Naive thymus-derived CD4-positive, alpha-beta T cell (primary cell): ENCODE measurements at places on chromosomes 5 and 9. TPM values are rescaled to one million over a fixed set of nuclear protein-coding genes. Genes with fewer than 3 reads are reported as not detected.

The SH3TC2 gene
- polyA plus RNA-seq: not detected

The SLC45A2 gene
- polyA plus RNA-seq: not detected

The STKLD1 gene
- 0.78 TPM for polyA plus RNA-seq

The MARCOL gene
- not detected for polyA plus RNA-seq

The SYNPO gene
- polyA plus RNA-seq: not detected

The IL13 gene
- not detected for polyA plus RNA-seq

The KCNT1 gene
- not detected for polyA plus RNA-seq

The AK8 gene
- 0.12 TPM for polyA plus RNA-seq

The CDH9 gene
- not detected for polyA plus RNA-seq

The DBH gene
- polyA plus RNA-seq: 0.14 TPM

- DNase-seq: no peak
Measured at GRCh38 chr5:601771-602465, 10.2 kb upstream of the CEP72 start.

DNA sequence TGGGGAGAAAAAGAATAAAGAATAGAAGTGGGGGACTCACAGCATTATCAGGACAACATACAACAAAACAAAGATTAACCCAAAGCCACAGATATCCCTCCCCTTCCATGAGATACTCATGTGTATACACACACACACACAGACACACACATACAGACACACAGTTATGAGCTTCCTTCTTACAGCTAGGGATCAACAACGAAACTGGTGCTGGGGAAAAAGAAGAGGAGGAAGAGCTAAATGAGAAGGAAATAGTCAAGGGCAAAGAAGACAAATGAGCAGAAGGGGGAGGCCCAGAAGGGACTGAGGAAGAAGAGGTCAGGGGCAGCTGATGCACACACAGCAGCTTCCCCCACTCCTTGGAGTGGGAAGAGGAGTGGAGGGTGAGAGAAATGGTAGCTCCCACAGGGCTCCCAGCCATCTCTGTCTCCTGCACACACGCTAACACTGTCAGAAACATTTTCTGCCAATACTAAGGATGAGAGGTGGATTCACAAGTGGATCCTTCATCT lies 66.2 kb downstream of the SIL1 start:
- no peak for DNase-seq

DNA sequence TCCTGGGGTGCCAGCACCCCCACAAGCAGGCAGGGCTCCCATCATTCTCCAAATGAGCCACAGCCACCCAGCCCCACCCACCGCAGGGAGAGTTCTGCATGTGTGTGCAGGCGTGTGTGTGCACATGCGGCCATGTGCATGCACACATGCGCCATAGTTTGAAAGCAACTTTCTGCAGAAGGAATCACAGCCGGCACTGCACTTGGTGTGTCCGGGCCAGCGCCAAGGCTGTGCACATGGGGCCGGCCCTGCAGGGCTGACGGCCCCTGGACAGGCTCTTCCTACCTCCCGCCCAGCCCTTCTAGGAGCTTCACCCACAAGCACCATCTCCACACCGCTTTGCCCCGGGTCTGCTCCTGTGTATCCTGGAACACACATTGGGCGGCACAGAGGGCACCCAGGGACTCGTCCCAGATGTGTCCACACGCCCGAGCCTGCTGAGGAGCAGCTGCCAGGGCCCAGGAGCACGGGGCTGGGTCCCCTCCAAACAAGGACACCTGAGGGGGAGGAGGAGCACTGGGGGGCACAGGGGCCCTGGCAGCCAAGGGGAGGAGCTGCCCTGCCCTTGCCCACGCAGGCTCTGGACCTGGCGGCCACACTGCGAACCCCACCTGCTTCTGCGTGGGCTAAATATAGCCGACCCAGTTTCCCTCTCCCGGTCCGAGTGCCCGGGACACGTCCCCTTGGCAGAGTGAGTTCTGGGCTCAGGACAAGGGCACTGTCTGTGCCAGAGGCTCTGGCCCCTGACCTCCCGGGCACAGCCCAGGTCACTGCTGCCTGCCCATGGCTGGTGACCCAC lies 19.1 kb downstream of the TPPP start:
- DNase-seq: no peak

DNA sequence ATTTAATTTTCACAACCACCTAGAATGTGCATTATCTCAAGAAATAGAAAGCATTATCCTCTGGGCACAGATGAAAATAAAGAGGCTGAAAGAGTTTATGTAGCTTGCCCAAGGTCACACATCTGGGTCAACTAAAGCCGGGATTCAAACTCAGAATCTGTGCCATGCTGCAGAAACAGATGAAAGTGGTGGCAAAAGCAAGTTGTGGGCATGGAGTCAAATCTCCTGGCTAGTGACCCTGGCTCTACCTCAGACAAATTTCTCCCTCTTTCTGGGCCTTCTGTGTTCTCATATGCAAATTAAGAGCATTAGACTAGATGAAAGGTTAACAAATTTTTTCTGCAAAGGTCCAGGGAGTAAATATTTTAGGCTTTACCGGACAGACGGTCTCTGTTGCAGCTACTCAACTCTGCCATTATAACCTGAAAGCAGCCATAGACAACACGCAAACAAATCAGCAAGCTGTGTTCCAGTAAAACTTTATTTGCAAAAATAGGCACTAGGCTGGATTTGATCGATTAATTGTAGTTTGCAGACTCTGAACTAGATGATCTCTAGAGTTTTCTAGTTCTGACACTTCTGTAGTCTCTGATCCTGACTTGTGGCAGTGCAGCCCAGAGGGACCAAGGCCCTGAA lies 6.0 kb upstream of the ADRA1B start:
- DNase-seq: no peak

GRCh38 chr9:131645078-131645776 lies 94.6 kb downstream of the RAPGEF1 start:
- no peak for DNase-seq

- DNase-seq: no peak
Measured at GRCh38 chr9:126945682-126946081, 31.1 kb downstream of the RALGPS1 start.

DNA sequence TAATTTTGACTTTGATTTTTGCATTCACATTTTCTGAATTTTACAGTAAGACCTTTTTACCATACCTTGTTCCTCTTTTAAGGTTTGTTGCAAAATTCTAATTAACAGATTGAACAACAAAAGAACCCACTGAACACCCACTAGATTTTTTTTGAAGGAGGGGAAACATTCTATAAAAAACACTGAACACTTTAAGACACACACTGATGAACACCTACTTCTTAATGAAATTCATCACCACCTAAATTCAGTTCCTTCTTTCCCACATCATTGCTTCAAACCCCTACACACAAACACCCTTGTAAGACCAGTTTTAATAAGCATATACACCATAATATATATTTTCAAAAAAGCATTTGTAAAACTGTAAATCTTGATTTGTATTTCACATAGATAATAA lies 559.0 kb upstream of the MEF2C start:
- DNase-seq: no peak

- DNase-seq: no peak
Measured at GRCh38 chr5:110343616-110344015, 382.9 kb downstream of the TMEM232 start.

DNA sequence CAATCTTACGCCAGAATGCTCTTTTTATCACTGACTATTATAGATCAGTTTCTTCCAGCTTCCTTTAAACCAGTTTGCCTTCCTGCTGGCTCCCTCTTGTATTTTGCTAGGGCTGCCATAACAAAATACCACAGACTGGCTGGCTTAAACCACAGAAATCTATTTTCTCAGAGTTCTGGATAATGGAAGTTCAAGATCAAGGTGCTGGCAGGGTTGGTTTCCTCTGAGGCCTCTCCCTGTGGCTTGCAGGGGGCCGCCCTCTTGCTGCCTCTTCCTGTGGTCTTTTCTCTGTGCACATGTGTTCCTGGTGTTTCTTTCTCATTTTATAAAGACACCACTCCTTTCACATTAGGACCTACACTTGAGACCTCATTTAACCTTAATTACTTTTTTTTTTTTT lies 6.8 kb upstream of the FXN start:
- DNase-seq: peak; percentile 77

DNA sequence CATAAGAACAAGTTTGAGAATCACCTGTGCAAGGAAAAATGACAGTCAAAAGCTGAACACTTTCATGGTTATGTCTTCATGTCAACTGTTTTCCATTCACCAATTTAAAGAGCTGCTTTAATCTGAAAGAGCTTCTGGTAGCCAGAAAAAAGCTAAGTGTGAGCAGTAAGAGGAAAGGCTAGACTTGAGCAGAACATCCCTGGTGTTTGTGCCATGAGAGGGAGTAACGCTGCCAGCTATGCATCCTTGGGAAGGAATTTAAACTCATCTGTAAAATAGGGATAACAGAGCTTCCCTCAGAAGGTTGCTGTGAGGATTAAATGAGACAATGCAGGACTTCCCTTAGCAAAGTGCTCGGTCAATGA lies 193.7 kb downstream of the MAPKAP1 start:
- DNase-seq: no peak

- DNase-seq: no peak
Measured at GRCh38 chr9:125486152-125486508, 220.9 kb downstream of the MAPKAP1 start.

DNA sequence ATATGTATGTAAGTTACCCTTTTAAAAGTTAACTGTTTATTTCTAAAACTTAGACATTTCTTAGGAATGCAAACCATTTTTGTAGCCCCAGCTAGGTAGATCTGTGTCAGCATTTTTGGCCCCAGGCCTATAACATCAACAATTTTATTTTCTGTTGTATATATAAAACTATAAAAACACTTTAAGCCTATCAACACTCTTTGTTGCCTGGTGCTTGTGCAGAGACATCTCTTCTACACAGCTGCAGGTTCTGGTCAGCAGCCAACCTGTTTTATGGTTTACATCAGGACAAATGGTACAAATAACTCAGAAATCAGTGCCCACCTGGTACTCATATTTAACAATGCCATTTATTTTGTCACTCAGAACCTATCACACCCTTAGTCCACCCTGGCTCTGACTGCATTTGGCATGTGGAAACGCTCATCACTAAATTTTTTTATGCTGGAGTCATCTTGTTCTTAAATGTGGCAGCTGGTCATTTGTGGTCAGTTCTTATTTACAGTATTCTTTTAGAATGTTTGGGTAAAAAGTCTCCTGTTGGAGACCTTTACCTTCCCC lies 173.4 kb downstream of the DNAH5 start:
- DNase-seq: no peak

DNA sequence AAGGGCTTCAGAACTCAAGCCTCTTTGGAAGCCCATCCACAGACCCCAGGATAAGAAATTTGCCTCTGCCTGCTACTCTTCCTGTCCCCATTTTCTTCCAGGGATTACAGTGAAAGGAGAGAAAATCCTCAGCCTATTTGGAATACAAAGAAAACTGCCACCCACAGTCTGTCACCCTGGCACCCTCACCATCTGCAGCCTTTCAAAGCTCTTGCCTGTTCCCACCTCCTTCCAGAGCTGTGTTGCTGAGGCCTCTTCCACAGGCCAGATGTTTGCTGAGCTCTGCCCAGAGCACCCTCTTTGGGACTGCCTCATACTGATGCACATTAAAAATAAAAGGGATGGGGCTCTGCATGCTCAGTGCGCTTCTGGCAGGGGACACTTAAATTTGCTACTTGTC lies 35.9 kb upstream of the TAF1L start:
- no peak for DNase-seq

DNA sequence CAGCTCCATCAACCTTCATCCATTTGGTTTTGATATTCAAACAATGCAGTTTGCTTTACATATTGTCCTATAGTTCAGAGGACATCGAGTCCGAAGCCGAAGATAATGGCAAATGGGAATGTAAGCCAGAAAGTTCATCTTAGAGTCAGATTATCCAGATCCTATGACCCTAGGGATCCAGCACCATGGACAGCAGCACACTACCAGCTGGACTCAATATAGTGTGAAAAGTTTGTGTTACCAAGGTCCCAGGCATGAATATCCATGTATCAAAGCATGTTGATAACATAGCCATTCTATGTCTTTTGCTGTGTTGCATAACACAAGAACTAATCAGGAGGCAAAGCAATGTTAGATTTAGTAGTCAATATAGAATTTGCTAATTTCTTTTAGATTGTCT lies 46.3 kb downstream of the FSTL4 start:
- no peak for DNase-seq

DNA sequence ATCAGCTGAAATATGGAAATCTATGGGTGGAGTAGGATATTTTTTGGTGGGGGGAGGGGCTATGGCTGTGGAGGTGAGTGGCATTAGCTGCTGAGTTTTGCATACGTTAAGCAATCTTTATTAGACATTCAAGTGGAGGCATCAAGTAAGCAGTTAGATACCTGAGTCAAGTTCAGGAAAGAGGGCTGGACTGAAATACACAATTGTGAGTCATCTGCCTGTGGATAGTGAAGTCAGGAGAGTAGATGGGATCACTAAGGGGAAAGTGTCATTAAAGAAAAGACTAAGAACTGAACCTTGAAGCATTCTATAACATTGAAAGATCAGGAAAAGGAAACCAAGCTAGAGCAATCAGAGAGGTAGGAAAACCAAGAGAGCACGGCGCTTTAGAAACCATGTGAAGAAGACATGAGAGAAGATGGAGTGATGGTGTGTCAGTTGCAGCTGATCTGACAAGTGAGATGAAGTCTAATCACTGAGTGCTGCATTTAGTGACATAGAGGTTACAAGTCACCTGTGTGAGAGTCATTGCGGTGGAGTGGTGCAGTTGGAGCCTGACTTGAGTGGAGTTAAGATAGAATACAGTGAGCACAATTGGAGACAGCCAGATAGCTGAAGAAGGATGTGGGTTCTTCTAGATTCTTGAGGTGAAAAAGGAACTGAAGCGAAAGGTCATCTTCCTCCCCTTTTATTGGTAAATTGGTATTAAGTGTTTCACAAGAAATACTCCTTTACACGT lies 88.7 kb downstream of the PIP5K1B start:
- no peak for DNase-seq

DNA sequence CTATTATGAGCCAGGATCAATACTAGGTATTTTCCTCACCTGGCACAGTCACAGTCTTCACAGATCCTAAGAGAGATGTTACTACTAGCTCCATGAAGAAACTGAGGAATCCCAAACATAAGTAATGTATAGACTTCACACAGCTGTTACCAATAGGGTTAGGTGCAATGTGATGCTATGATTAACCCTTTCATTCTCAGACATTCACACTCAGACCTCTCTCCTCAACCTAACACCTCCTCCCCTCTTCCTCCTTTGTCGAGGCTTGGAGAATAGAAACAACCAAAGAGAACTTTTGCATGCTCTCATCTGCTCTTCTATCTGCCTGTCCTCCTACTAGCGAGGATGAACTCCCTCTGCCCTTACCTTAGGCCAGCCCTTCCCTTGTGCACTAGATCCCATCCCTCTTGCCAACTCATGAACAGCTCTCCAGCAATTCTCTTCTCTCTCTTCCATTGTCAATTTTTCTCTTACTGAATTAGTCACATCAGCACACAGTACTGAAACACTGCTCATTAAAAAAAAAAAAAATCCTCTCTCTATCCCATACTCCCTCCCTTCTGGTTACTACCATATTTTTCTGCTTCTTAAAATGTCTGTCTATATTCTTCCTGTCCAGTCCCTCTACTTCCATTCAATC lies 47.7 kb downstream of the MAPKAP1 start:
- DNase-seq: no peak

GRCh38 chr5:67799732-67800234 lies 415.8 kb upstream of the PIK3R1 start:
- DNase-seq: no peak

- no peak for DNase-seq
Measured at GRCh38 chr5:114744406-114744805, 382.5 kb downstream of the KCNN2 start.
